ENCODE measurements at places on chromosomes 1 and 21. TPM values are rescaled to one million over a fixed set of nuclear protein-coding genes. Genes with fewer than 3 reads are reported as not detected.

The TSPAN2 gene
- total RNA-seq, result 1.1 TPM

The FCRL2 gene
- total RNA-seq, result not detected

The GUCA2A gene
- not detected for total RNA-seq

The TAF12 gene
- total RNA-seq, result 13.7 TPM

The EPHB2 gene
- 45.0 TPM for total RNA-seq

Data from A549 treated with CORT108297 at 1 μM for 4 hours (cell line).